ELR (cell line): ENCODE measurements at places on chromosomes 6 and 20.

- no peak for DNase-seq
Observed at GRCh38 chr6:21278375-21278745, 315.2 kb upstream of the SOX4 start.

GRCh38 chr6:89454300-89454699 is 21.3 kb downstream of the ANKRD6 start:
- DNase-seq: no peak

DNA sequence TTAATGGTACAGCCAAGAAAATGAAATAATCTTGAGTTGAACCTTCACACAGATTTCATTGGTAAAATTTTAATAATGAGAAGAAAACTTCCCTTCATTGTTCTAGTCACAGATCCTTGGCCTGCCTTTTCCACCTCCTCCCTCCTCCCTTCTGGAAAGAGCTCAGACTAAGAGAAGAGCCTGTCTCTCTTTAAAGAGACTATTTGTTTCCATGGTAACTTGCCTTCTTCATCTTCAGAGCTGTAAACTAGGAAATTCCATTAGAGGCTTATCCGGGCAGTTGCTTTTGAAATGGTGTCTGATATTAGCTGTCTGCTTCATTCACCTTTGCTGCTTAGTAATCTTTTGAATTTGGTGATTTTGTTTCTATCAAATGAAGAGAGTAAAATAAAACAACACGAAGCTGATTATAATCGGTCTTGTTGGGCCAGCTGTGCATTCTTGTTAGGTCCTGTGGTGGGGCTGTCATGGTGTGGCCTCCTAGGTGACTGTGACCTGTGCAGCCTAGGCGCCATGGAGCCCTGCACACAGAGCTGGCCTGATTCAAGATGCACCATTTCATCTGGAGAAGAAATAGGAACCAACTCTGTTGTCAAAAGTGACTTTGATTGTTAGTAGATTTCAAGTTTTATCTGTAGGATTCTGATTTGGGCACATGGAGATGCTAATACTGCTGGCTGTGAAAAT is 96.7 kb downstream of the MAP3K7 start:
- DNase-seq: no peak

GRCh38 chr6:4352731-4353130 is 217.4 kb upstream of the ECI2 start:
- no peak for DNase-seq

GRCh38 chr6:80608881-80609280 is 502.4 kb downstream of the BCKDHB start:
- DNase-seq: peak; percentile 78

DNA sequence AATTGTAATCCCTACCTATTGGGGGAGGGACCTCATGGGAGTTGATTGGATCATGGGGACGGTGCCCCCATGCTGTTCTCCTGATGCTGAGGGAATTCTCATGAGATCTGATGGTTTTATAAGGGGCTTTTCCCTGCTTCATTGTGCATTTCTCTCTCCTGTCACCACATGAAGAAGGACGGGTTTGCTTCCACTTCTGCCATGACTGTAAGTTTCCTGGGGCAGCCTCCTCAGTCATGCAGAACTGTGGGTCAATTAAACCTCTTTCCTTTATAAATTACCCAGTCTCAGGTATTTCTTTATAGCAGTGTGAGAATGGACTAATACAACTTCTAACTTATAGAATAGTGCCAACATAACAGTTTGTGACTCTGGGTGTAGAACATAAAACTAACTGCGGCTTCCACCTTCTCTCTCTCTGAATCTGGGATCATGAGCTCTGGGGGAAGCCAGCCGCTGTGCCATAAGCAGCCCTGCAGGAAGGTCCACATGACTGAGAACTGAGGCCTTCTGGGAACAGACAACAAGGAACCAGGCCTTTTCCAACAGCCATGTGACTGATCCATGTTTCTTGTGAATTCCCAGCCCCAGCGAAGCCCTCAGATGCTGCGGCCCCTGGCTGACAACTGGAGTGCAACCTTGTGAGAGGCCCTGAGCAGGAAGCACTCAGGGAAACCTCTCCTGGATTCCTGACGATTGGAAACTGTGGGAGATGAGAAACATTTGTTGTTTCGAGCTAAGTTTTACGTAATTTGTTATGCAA is 3.4 kb upstream of the HLA-A start:
- DNase-seq: no peak

DNA sequence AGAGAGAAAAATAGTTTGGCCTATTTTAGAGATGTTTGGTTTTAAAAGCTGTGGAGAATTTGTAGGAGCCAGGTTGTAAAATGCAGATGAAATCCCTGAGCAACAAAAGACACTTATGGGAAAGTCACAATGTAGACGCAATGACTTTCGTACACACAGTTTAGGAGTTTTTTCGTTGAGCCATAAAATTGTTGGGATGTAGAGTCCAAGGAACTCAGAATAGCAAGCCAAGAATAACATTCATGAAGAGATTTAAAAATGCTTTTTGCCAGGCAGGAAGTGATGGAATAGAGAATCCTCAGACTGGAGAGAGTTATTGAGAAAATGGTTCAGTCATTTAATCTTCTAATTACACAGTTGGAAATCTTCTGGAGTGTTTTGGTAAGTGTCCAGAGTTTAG is 11.5 kb upstream of the PROKR2 start:
- no peak for DNase-seq

DNA sequence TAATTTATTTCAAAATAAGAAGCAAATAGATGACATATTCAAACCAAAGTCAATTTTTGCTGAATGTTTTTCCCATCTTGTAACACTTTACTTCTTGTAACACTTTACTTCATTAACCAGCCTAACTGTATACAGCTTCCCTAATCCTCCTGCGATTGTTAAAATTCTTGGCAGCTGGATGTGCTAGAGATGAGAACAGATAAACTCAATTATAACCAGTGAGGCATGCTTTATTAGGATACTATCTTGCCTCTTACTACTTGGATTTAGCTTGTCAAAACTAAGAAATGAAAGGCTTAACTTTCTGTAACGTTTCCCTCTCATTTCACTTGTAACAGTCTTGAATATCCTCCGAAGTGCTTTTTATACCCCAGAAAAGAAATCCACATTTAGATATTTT is 94.1 kb upstream of the BMP5 start:
- no peak for DNase-seq

DNA sequence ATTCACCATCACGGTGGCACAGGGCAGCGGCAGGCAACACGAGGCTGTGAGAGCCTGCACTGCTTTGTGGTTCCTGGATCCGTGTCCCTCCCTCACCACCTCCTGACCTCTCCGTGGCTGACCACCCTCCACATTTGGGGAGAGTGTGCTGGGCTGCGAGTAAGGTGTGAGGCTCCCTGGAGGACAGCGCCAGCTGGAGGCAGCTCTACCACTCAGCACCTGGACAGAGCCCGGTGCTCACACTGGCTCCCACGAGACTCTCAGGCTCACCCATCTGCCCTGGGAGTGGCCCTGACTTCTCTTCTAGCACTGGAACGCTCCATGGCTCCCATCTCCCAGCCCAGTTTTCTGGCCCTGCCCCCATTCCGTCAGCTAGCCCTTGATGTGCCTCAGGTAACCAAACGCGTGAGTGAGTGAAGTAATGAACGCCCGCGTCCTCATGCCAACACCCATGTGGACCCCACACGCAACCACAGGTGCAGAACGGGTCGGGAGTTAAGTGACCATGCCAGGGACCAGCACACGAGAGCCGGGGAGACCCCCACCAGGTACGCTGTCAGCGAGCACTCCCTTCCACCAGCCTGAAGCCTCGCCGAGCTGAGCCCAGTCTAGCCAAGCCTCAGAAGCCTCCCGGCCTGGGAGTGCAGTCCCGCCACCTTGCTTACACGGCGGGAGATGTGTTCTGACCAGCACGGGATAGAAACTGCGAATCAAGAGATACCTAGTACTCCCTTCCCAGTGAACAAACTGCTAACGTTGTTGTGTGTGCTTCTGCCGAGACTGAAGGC is 137.2 kb downstream of the WDR27 start:
- no peak for DNase-seq

DNA sequence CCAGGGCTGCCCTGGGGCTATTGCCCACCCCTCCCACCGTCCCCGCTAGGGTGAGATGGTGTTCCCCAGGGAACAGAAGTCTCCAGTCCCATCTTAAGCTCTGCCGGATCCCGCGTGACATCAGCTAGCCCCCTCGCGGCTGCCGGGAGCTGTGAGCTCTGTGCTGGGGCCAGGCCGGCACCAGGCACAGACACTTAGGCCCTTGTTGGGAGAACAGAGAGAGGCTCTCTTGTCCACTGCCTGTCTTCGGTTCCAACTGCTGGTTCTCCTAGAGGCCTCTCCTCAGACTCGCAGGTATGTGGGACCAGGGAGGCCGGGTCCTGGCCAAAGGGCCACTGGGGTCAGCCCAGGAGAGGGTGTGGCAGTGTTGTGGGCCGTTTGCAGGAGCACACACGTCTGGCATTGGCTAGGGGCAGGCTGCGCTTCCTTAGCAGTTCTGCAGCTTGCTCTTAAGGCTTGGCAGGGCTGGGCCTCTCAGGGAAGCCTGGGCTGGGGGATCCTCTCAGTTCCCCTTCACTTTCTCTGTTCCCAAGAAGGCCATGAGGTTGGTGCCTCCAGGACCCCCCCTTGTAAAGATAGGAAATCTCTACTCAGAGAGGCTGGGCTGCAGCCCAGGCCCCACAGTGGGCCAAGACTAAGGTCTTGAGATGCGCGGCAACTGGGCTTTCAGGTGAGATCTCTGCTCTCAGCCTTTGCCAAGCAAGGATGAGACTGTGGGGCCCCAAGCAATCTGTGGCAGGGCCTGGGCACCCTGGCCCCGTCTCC is 6.3 kb downstream of the SGK2 start:
- DNase-seq: no peak

- DNase-seq: no peak
Observed at GRCh38 chr20:37251825-37252477, 9.7 kb downstream of the GHRH start.

GRCh38 chr6:141248021-141248799 is 884.5 kb upstream of the GJE1 start:
- no peak for DNase-seq

DNA sequence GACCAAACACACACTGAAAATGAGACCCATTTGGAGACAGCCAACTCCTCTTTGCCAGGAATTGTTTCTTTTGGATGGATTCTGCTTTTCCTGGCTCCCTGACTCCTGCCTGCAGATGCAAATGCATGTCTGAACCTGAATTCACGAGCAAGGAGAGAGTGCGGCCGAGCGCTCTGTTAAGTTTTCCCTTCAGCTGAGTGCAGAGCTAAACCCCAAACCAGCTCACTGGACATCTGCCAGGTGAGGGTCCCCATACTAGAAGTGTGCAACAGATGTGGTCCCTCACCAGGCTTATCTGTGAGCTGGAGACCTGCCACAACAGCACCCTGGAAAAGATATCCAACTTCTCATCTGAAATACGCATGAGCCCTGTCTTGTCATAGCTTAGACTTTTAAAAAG is 59.0 kb downstream of the CD164 start:
- no peak for DNase-seq

DNA sequence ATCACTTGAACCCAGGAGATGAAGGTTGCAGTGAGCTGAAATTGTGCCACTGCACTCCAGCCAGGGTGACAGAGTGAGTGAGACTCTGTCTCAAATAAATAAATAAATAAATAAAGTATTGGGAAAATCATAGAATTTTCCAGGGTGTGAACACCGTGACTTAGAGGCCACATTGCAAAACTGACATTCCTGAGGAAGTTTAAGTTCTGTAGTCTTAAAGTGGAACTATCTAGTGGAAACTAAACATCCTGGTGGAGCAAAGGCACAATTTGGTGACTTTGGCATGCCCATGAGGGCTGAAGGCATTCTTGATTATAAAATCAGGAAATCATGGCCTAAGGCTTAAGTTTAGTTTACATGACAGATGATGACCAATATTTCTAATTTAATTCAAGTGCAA is 32.7 kb upstream of the MCM3 start:
- no peak for DNase-seq

DNA sequence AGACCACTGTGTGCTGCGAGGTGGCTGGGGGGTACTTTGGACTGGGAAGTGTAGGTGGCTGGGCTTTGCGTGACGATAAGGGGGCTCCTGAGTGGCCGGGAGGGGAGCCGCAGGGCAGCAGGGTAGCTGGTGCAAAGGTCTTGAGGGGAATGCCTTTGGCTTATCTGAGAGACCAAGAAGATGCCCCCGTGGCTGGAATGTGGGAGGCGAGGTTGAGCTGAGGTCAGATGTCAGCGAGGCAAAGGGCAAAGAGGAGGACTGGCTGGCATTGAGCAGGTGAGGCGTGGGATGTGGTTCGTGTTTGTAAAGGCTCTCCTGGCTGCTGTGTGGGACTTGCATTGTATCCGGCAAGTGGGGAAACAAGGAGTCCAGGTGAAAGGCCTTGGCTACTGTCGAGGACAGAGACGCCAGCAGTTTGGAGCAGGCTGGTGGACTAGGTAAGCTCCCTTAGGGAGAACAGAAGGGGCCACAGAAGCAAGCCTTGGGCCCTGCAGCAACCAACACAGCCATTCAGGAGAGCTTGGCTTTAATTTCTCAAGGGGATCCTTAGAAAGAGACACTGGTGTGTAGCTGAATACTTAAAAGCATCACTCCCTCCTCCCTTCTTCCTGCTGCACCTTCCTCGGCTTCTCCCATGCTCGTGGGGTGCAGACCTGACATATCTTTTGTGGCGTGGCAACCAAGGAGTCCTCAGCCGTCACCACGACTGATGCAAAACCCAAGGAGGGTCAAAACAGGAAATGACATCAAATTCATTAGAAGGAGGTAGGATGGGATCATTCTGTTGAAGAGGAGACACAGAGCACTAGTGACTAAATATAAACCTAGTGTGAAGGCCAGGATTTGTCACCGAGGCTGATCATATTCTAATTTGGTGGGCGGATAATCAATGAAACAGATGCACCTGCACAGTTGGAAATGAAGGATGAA is 53.5 kb upstream of the ERVFRD-1 start:
- no peak for DNase-seq

GRCh38 chr6:5237805-5238204 is 22.9 kb downstream of the LYRM4 start:
- no peak for DNase-seq

DNA sequence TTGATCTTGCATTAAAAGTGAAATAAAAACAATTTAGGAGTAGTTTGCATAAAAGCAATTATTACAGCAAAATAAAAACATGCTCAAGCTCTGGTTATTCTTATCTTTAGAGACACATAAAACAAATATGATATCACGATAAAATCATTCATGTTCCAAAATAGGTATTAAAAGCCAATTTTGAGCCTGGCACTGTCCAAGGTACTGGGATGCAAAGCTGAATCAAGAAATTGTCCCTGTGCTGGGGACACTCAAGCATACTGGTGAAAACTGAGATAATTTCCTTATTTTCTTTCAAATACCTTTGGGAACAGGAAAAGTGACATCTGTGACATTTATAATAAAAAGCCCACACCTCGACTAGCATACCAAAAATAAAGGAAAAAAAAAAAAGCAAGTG is 931 bp upstream of the MTCL3 start:
- DNase-seq: peak; percentile 27

GRCh38 chr20:53287357-53288042 is 306.1 kb downstream of the ZNF217 start:
- DNase-seq: no peak

DNA sequence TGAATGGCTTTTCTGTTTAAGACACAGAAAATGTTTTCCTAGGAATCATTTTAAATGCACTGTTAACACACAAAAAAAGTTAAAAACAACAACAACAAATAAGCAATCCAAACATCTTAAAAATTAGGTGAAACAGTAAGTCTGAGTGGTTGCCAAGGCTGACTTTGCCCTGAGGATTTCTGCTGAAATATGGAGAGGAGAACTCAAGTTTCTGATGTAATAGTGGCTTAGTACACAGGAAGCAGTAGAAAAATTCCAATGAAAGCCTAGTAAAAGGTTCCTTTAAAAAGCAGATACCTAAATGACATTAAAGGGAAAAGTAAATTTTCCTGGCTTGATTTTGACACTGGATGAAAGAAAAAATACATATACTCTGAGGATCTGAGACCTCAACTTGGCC is 184.2 kb downstream of the EPM2A start:
- DNase-seq: no peak

GRCh38 chr6:16688984-16689636 is 72.2 kb downstream of the ATXN1 start:
- peak; percentile 92 for DNase-seq
